ENCODE measurements at places on chromosomes 6 and 20. TPM values are rescaled to one million over a fixed set of nuclear protein-coding genes. Genes with fewer than 3 reads are reported as not detected.

Gene KHDC1L
- not detected for total RNA-seq

Gene HDAC2
- total RNA-seq: 78.6 TPM

DNA sequence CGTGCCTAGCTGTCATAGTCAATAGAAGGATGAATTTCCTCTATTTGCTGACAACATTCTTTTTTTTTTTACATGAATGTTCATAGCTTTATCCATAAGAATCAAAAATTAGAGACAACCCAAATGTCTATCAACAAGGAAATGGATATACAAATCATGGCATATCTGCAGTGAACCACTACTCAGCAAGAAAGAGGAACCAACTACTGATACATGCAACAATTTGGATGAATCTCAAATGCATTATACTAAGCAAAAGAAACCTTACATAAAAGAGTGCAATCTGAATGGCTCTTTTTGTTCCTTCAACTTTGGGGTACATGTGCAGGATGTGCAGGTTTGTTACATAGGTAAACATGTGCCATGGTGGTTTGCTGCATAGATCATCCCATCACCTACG is 17.7 kb upstream of the MCM9 start:
- H3K36me3 ChIP-seq: no peaks in the 10 kb centered on the region
- H3K27ac ChIP-seq: no peak overlapping the region
- DNase-seq: no peak
- no peak overlapping the region for H3K4me3 ChIP-seq
- H3K27me3 ChIP-seq: no peaks in the 10 kb centered on the region
- H3K4me1 ChIP-seq: no peaks in the 10 kb centered on the region

- H3K27me3 ChIP-seq: no peaks in the 10 kb centered on the region
- no peaks in the 10 kb centered on the region for H3K36me3 ChIP-seq
- DNase-seq: no peak
- peaks cover 14% of the 10 kb centered on the region for H3K4me1 ChIP-seq
- H3K27ac ChIP-seq: no peak overlapping the region
Measured at GRCh38 chr6:26476896-26477295, 19.1 kb downstream of the BTN2A1 start.

Measured in adrenal gland (tissue), 19 donors.